ENCODE measurements at places on chromosomes 2 and 18.

- no peak for DNase-seq
Observed at GRCh38 chr2:232741972-232742371, 34.4 kb downstream of the KCNJ13 start.

DNA sequence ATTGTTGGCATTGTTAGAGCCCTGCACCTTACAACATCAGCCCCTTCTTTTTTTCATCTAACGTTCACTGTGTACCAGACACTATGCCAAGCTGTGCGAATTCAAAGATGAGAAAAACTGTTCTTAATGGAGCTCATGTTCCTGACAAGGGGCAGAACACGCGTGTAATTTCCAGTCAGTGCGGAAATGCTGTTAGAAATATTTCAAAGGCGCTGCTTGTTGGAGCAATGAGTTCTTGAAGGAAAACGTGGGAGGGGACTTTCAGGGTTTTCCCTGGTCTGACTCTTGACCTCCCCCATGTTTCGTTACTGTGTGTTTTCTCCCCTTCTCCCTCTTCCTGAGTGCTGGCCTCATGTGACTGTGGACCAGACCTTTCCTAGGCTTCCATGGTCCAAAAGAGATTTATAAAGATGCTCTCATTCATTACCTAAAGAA lies 1.5 kb downstream of the MTHFD2 start:
- no peak for DNase-seq

- no peak for DNase-seq
Observed at GRCh38 chr18:10170375-10170774, 256.6 kb downstream of the VAPA start.

GRCh38 chr18:39487932-39488331 lies 1922.3 kb upstream of the CELF4 start:
- no peak for DNase-seq

DNA sequence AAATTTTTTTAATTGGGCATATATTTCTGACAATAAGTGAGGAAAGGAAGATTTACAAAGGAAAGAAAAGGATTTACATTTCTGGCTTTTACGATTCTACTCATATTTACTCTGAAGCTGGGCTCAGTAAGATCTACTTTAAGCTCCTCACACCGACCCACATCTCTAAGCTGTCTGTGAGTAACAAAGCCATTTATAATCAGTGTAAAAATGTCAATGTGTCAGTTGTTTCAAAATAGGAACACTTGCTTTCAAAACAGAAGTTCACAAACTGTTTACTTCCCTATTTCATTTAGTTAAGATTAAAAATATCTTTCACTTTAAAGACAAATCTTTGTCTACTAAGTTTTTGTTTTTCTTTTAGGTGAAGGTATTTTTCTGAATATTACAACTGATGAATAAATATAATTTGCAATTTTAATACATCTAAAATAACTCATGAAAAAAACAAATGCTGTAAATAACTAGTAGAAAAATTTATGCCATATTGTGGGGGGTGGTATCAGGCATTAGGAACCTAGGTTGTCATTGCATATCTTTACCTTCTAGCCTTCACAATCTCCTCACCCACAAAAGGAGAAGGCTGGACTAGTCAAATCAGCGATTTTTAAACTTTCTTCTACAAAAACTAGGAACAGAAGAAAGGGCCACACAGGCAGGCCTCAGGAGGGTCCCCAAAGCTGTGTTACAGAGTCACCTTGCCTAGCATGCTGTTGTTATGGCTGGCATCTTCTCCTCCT lies 64.5 kb downstream of the TMEM131 start:
- DNase-seq, result no peak

GRCh38 chr2:38064801-38065501 lies 11.0 kb downstream of the CYP1B1 start:
- peak; percentile 70 for DNase-seq

GRCh38 chr2:62565309-62565908 lies 59.4 kb upstream of the TMEM17 start:
- DNase-seq, result no peak

- no peak for DNase-seq
Observed at GRCh38 chr2:167825664-167826063, 421.7 kb downstream of the STK39 start.

GRCh38 chr2:134104754-134105153 lies 149.1 kb upstream of the MGAT5 start:
- DNase-seq, result no peak

GRCh38 chr2:11073251-11073650 lies 82.0 kb upstream of the SLC66A3 start:
- peak; percentile 48 for DNase-seq

DNA sequence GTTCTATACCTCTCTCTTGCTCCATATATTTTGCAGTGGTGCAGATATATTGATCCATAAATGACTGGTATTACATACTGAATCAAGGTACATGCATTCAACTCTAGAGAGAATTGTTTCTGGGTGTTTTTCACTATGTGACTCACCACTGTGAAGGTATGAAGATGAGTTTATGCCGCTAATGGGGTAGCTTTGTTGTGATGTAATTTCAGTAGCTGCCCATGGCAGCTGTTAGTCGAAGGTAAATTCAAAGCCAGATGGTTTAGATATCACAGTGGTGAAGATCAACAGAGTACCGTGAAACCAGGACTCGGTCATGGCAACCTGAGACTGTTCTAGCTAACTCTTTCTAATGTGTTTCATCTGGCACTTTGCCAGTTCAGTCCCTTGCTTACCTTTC lies 50.4 kb downstream of the PKP4 start:
- DNase-seq, result no peak

GRCh38 chr2:119179202-119179601 lies 20.7 kb upstream of the C1QL2 start:
- no peak for DNase-seq

DNA sequence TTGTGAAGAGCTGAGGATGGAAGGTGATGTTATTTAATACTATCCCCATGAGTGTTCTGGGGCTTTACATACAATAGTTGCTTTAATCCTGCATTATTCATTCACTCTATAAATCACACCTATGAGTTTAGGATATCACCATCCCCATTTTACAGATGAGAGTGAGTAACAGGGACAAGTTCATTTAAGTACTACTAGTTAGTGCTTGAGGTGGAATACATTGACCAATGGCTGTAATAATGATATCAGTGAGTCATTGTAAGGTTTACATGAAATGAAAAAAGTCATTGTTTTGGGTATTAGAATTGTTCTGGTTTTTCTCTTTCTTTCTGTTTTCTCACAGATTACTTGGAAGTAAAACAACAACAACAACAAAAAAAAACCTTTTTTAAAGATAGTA lies 42.5 kb downstream of the TANC1 start:
- DNase-seq, result no peak

- no peak for DNase-seq
Observed at GRCh38 chr2:213185147-213185822, 33.9 kb upstream of the IKZF2 start.

All from fibroblast of skin of right quadriceps (primary cell).